CD4-positive, alpha-beta T cell treated with Interleukin-4 for 1 hour (primary cell): ENCODE measurements at places on chromosomes 12 and 14.

DNA sequence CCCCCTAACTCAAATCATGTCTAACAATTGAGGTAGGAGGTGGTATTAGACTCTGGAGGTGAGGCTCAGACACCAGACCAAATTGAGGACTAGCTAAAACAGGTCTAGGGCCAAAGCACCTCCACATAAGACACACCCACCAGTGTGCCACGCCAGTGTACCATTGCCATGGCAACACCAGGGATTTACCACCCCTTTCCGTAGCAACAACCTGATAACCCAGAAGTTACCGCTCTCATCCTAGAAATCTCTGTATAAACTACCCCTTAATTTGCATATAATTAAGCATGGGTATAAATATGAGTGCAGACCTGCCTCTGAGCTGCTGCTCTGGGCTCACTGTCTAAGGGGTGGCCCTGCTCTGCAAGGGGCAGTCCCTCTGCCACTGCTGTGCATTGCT is 57.4 kb upstream of the PPP2R5C start:
- DNase-seq = peak; percentile 53

- DNase-seq = no peak
These were observed 22.3 kb upstream of the BCDIN3D start for GRCh38 chr12:49865109-49865781.

DNA sequence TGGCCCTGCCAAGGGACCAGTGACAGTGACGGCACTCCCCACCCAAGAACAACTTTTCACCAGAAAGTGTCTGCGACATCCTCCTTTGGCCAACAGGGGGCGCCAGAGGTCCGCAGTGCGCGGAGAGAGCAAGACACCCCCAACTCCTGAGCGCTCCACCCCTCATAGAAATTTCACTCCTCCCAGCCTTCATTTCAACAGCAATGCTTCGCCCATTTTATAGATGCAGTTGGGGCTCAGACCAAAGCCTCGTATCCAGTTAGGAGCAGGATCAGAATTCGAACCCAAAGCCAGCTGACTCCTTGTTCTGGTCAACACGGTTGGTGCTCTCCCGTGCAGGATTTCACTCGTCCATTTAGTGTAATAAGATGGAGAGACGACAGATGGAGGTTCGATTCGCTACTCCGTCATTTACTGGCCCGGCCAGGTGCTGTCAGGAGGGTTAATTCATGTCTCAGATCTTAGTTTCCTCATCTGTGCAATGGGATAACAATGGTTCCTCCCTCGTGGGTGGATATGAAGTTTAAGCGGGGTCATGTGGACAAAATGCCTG is 2.4 kb upstream of the POP5 start:
- peak; percentile 77 for DNase-seq

DNA sequence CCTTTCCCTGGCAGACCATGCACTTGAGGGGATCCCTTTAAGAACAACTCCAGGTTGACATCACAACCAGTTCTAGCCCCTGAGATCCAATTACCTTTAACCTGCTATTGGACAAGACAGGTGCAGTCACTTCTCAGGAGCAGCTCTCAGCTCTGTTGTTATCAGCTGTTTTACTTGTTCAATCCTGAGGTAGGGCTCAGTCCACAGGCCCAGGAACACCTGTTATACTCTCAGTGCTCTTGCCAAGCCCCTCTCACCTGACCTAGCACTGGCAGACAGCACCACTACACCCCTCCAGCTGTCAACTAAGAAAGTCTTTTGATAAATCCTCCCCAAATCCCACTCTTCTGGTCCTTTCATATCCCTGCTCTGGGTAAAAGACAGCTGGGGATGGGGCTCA is 163.9 kb upstream of the TMTC2 start:
- no peak for DNase-seq

GRCh38 chr14:99716850-99717681 is 33.0 kb downstream of the CYP46A1 start:
- DNase-seq = no peak

DNA sequence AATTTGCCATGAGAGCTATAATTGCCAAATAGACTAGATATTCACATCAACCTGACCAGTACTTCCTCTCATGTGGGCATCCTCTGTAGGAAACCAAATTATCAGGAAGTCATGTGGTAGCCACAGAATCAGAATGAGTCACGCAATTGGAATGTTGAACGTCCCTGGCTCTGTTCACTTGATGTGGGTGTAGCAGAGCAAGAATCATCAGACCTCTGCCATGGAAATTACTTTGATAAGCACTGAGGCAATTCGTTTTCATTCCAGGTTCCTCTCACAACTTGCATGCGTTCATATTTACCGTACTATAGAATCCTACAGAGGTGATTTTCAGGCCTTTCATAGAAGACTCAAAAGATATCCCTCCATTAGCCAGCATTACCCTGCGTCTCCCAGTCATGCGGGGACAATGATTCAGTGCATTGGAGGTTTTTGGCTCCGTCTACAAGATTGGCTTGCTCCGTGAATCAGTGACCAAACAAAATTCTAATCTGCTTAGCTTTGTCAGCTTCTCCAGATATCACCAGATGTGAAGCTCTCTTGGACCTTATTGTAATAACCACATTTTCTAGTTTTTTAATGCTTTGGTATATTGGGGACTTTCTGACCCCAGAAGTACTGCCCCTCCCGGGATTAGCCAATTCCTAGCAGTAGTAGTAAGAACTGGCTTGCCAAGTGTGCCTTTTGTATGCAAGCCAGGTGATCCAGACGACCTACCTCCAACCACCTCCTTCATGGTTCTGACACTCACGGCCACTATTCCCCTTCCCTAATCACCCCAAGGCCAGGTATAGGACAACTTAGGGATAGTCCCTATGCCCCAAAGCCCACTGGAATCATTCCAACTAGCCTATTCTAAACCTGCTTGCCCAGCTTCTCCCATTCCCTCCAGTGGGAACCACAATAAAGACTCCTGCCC is 133.4 kb downstream of the KICS2 start:
- DNase-seq = peak; percentile 38

- DNase-seq = no peak
These were observed 202.3 kb upstream of the G2E3 start for GRCh38 chr14:30356438-30357202.

GRCh38 chr12:112161711-112162110 is 36.4 kb downstream of the TRAFD1 start:
- no peak for DNase-seq

DNA sequence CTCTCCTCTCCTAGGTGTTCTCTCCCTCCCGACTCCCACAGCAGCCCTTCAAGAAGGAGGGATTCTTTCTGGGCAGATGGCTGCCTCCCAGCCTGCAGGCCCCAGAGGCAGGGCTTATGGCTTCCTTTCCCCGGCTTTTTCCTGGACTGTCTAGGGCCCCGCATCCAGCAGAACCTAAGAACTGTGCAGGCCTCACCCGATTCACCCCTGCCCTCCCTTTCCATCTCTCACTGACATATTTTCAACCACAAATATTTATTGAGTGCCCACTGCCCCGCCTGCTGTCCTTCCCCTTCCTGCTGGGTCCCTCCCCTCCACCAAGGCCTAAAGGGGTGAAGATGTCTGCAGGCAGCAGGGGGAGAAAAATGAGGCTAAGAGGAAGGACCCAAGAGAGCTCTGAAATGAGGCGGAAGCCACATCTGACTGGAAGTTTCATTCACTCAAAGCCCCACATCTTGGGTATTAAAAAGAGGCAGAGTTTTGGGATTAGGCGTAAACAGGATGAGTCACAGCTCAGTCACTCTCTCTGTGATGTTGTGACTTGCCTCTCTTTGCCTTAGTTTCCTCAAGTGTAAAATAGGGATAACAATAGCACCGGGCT is 2.9 kb downstream of the SCNN1A start:
- DNase-seq = no peak

- no peak for DNase-seq
These were observed 73.8 kb upstream of the BDKRB2 start for GRCh38 chr14:96130854-96131253.

GRCh38 chr12:5467931-5468330 is 36.0 kb downstream of the NTF3 start:
- DNase-seq = no peak

GRCh38 chr12:53453953-53454640 is 2.2 kb downstream of the PCBP2 start:
- no peak for DNase-seq

GRCh38 chr12:101823039-101823438 is 7.7 kb downstream of the GNPTAB start:
- no peak for DNase-seq

DNA sequence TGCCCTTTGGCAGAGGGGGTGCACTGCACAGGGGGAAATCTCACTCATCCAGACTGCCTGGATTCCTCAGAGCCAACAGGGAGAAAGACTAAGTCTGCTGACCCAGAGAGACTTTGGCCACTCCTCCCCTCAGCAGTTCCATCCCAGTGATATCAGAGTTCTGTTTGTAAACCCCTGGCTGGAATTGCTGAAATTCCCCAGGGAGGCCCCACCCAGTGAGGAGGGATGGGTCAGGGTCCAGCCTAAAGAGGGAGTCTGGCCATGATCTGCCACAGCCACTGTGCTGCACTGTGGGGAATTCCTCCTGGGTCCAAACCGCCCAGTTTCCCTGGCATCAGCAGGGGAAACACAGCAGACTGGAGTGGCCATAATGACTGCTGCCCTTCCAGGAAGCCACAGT is 54.9 kb upstream of the USP15 start:
- no peak for DNase-seq

DNA sequence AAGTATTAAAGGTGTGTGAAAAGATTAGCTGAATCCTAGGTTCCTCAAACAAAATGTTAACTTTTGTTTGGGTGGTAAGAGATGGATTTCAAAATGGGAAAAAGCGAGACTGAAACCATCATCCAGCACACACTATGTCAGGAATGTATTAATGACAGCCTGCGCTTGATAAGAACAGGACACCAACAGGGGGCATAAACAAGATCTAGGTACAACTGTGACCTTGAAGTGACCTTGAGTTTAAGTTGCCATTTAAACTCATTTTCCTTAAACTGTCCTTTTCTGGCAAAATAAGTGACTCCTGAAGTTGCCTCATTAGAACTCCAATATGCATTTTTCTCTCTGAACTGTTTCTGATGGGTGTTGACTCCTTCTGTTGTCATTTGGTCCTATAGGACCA is 17.1 kb downstream of the PRKCH start:
- peak; percentile 33 for DNase-seq

GRCh38 chr12:16385782-16386646 is 38.6 kb downstream of the MGST1 start:
- no peak for DNase-seq

- no peak for DNase-seq
These were observed 202.2 kb downstream of the TTC7B start for GRCh38 chr14:90613997-90614396.

GRCh38 chr12:99824900-99825542 is 159.7 kb downstream of the ANKS1B start:
- no peak for DNase-seq

DNA sequence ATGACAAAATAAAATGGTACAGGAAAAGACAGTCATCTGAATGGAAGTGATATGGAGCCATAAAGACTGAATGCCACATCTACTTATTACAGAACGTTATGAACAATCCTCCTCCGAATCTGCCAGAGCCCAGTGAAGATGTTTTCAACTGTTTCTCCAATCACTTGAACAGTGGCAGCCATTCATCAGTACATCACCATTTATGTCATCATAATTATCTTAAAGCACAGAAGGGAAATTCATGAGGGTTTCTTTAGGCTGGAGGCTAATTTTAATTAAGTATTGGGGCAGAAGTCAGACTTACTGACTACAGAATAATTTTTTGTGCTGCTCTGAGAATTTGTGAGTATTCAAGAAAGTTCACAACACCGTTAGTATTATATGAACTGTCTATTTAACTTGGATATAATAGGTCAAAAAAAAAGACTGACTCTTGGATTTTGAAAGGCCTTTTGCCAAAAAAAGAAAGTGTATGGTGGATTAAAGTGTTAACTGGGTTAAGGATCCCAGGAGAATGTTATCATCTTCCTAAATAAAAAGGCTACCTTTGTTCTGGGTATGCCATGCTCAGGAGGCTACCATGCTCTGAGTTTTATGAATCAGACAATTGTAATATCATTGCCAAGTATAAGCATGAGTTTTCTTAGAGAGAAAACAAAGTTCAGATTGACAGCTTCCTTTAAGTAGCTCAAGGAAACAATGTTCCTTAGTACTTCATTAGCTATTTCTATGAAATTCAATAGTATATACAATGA is 40.1 kb downstream of the PDZRN4 start:
- DNase-seq = no peak
